ENCODE measurements at places on chromosomes 5 and 9.

GRCh38 chr5:100519075-100519474, 16.1 kb upstream of the FAM174A start:
- no peak for DNase-seq

GRCh38 chr9:71506821-71507220, 261.5 kb downstream of the CEMIP2 start:
- no peak for DNase-seq

GRCh38 chr5:142634216-142635011, 51.5 kb downstream of the FGF1 start:
- no peak for DNase-seq

DNA sequence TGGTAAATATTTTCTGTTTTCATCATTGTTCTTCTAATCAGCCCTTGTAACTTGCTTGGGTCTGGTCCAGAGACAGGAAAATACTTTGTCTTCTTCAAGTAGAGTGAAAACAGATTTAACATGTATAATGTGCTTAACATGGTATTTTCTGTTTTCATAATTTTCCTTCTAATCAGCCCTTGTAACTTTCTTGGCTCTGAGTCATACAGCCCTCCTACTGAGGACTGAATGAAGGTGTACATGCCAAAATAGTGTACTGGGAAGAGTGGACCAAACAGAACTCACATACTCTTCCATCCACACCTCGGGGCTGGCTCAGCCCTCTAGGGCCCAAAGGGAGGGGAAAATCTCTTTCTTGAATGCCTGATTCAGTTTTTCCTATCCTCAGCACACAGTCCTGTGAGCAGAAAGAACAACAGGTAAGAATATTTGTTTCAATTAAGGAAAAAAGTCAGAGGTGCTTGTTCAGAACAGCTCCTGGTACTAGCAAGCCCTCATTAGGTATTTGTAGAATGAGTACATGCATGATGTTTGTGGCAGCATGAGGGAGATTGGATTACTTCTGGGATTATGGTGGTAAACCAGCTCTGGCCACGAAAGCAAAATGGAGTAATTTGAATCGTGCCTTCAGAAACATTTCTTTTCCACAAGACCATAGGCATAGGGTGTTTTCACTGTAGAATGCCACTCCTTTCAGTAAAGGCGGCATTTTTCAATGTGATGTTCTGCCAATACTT, 24.2 kb upstream of the MACIR start:
- no peak for DNase-seq

GRCh38 chr9:125635888-125636287, 71.1 kb downstream of the MAPKAP1 start:
- DNase-seq, result no peak

- no peak for DNase-seq
These were observed 28.9 kb downstream of the DCP2 start for GRCh38 chr5:113005454-113005853.

GRCh38 chr9:104107799-104108198, 13.7 kb downstream of the SMC2 start:
- no peak for DNase-seq

DNA sequence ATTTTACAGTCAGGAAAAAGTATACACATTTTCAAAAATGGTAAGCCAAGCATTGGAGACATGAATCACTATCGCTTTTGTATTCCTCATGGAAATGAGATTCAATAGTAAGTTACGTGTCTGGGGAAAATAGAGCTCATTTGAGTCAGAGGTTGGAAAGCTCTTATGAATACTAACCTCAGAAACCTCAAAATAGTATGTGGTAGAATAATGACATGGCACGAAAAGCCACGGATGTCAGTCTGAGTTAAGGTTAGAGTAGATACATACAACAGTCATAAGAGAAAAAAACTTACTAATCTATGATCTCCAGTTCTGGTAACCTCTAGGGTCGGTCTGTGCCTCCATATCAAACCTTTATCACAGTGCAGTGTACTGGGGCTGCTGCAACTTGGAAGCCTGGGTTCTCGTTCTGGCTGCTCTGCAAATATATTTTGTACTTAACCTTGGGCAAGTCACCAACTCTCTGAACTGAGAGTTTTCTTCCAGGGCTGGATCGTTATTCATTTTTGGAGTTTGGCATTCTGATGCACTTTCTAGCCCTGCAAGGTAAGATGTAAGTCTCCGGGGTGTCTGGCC, 31.8 kb downstream of the MAP1B start:
- peak; percentile 28 for DNase-seq

- DNase-seq, result no peak
These were observed 36.0 kb downstream of the NDUFS6 start for GRCh38 chr5:1836891-1837880.

DNA sequence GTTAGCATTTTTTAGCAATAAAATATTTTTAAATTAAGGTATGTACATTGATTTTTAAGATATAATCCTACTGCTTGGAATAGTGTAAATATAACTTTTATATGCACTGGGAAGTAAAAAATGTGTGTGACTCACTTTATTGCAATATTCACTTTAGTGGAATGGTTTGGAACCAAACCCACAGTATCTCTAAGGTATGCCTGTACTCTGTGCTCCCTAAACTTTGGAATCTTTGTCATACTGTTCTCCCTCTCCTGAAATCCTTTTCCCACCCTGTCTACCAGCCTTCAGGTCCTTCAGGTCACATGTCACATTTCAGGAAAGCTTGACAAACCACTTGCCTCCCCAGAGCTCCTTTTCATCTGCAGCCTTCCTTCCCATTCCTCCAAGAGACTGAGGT, 308.7 kb downstream of the SPOCK1 start:
- DNase-seq, result no peak

GRCh38 chr5:154878642-154879335, 20.4 kb downstream of the CNOT8 start:
- DNase-seq, result no peak

DNA sequence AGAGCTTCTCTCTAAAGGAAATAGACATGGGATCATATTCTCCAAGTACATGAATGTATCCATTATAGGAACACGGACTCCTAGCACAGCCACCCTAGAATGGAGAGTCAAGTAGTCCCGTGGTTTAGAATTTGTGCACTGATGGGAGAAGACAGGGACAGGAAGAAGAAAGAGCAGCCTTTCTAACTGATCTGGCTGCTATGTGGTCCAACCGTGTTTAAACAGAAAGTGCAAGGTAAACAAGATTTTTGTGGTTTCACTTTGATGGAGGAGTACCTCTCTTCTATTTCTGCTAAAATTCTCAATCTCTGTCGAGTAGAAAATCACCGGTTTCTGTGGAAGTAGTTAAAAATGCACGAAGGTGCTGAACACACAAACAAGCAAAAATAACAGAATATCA, 171.3 kb downstream of the ST8SIA4 start:
- DNase-seq, result no peak

- no peak for DNase-seq
These were observed 826 bp upstream of the PRDM9 start for GRCh38 chr5:23506329-23507236.

DNA sequence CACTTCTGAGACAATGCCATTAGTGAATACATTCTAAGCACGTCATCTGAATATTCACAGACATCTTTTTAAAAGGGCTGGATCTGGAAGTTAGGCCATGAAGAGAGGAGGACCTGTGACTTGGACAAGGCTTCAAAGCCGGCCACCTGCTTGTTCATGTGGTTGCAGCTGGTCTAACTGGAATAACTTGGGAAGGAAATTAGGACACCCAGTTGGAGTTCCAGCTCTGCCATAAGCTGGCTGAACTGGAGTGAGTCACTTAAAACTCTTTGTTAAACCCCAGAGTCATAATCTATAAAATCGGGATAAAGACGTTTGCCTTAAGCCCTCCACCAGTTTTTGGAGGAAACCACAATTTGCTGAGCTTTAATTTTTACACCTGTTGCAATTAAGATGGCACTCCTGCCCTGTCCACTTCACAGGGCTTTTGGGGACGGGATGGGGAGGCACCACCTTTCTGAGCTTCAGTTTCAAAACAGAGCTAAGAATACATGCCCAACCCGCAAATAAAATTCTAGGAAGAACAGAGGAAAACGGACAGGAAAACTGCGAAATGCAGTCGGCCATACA, 536 bp upstream of the STX17 start:
- no peak for DNase-seq

GRCh38 chr5:9302218-9302617, 243.7 kb downstream of the SEMA5A start:
- DNase-seq, result no peak

DNA sequence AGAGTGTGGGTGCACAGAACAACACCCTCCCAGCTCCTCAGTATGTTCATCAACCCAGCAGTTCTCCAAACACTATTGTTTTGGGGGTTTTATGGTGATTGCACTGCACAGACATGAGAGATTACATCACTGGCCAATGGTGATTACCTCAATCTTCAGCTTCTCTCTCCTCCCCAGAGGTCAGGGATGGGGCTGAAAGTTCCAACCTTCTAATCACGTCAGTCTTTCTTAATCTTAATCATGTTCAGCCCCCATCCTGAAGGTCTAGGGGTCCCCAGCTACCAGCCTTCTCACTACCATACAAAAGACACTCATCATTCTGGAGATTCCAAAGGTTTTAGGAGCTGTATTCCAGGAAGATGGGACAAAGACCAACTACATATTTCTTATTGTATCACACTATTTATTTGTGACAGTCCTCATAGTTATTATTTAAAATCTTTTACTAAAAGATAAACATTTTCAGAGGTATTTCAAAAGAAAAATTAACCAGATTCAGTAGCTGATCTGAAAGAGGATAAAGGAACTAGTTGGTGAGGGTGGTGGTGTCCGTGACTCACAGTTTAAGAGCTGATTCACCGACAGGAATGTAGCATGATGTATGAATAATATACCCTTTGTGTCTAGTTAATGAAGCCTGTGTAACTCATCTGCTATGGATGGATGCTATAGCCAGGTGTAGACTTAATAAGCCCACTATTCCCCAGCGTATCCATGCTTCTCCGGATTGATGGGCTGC, 35.6 kb downstream of the RASEF start:
- DNase-seq, result no peak

GRCh38 chr9:111839387-111839786, 44.6 kb upstream of the SHOC1 start:
- DNase-seq, result no peak

DNA sequence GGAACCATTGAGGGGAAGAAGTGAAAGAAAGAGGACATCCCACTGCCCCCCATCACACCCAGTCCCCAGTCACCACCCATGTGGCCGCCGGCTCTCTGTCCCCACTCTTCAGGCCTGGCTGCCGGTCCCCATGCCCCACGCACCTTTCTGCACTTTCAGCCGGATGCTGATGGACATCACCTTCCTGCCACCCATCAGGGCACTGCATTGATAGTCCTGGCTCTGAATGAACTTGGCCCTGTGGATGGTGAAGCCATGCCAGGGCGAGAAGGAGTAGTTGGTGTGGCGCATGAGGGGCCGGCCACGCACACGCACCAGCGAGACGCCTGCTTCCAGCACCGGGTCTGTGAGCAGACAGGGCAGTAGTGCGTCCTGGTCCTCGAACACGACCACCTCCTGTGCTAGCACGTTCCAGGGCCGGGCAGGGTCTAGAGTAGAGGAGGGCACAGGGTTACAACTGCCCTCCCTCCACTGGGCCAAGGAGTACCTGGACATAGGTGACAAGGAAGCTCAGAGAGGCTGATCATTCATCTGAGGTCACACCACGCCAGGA, 6.4 kb downstream of the CSF1R start:
- DNase-seq, result no peak

DNA sequence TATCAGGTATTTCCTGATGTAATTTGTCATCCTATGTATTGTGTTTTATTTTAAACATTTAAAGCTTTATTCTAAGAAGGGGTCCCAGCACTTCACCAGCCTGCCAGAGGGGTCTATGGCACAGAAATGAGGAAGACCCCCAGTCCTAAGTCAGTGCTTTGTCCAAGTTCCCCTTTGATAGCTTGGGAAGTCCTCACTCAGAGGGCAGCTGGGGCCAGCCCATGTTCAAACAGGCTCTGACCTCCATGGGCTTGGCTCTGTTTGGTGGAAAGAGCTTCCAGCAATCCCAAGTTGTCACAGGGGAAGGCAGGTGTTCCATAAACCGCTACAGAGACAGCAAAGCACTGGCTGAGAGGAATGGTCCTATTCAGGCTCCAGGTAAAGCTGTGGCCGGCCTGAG, 26.6 kb upstream of the AKNA start:
- no peak for DNase-seq

DNA sequence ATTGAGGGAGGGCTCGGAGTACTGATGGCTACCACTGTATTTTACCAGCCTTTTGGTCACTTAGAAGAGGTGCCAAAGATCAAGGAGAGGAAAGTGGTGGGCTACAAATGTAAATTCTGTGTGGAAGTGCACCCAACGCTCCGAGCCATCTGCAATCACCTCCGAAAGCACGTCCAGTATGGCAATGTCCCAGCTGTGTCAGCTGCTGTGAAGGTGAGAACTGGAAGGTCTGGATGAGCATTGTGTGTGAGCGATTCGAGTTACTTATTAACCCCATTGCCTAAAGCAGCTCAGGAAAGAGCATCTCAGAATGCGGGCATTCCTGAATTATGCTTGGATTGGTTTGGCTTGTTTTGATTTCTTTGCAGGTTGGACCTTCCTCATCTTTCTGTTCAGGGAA, 67.5 kb downstream of the ZNF462 start:
- no peak for DNase-seq

DNA sequence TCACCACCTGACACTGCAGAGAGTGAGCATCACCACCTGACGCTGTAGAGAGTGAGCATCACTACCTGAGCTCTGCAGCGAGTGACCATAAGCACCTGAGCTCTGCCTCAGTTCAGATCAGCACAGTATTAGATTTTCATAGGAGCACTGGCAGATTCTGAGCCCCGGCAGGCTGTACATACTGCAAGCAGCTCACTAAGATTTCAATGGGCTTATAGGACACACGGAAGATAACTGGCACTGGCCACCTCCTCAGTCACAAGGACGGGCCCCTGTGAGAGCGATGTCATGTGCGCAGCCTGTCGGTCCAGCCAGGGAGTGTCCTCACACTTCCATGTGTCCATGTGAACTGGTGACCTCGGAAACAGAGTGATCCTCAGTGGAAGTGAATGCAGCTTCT, 153.5 kb upstream of the IRX2 start:
- DNase-seq, result no peak

- DNase-seq, result no peak
These were observed 78.5 kb downstream of the ERP44 start for GRCh38 chr9:100020121-100020795.

GRCh38 chr9:97067490-97067889, 28.5 kb upstream of the CTSV start:
- no peak for DNase-seq

- DNase-seq, result no peak
These were observed 12.6 kb downstream of the LRSAM1 start for GRCh38 chr9:127463911-127464310.

- DNase-seq, result no peak
These were observed 5.4 kb downstream of the ROPN1L start for GRCh38 chr5:10447041-10447440.

GRCh38 chr5:149108651-149109280, 32.5 kb upstream of the ABLIM3 start:
- DNase-seq, result no peak
